HFFc6 (cell line): ENCODE measurements at places on chromosomes 5 and 9.

- no peak for DNase-seq
Observed at GRCh38 chr9:135374591-135374990, 105.0 kb upstream of the PPP1R26 start.

- no peak for DNase-seq
Observed at GRCh38 chr9:72984991-72985390, 32.1 kb upstream of the ALDH1A1 start.

GRCh38 chr5:149372076-149372795 is 6.9 kb downstream of the IL17B start:
- no peak for DNase-seq

- DNase-seq: no peak
Observed at GRCh38 chr5:16618138-16618897, 1.5 kb upstream of the RETREG1 start.

DNA sequence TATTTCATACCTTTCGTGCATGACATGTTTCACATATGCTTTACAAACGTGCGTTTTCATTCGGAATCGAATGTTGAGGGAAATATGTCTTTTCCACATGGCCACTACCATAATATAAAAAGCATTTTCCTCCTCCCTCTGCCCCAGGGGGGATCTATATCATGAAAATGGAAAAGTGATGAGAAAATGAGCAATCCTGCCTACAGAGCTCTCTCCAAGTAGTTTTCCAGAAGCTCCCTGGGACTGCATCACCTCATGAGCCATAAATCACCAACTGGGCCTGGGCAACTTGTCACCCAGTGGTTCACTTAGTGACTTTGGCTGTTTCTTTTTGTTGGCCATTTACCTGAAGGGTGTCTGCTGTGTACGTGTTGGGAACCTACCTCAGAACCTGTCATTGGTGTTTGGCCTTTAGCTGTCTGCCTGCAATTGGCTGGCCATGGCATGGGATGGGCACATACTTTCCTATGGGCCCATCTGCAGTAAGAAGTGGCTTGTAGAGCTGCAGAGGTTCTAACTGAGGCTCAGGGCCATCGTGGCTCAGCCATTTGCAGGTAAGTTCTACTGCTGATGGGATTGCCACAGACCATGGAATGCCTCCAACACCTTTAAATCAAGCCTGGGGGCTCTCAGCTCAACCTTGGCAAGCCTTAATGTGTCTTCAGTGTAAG is 9.5 kb upstream of the TIFAB start:
- no peak for DNase-seq

DNA sequence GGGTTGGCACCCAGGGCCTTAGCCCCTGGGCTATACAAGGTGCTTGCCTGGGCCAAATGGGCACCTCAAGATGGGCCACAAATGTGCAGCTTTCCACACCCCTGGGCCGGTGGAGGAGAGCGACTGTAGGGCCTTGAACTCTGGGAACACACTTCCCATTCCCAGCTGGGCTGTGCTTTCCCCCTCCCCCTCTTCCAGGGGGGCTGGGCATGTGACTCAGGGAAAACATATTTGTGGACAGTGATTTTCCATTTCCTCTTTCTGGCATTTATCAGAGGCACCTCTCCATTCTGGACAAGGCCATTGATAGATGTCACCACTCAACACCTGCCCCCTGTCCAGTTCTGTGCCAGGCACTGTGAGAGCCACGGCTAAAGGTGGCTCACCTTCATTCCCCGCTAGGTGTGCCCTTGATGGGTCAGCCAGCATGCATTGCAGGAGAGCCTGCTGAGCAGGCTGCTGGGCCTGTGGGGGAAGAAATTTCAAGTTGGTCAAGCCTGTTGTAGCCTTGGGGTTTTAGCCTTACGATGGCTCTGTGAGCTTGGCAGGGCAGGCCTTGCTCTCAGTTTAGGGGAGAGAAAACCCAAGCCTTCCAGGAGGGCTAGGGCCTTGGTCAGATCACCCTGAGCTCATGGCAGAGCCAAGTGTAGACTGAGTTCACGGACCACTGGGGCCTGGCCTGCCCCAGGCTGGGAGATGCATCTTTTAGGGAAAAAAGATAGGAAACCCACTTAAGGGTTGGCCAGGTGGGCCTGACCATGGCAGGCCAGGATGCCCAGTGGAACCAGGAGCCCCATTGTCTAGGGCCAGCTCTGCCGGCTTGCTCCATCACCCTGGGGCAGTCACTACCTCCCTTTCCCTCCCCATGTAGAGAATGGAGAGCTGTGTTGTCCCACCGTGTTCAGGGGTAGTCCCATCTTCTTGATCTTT is 113.9 kb downstream of the DAB2IP start:
- DNase-seq: peak; percentile 38

- DNase-seq: no peak
Observed at GRCh38 chr5:157543825-157544622, 31.6 kb downstream of the ADAM19 start.

- DNase-seq: no peak
Observed at GRCh38 chr9:80437825-80438224, 866.1 kb downstream of the TLE4 start.

DNA sequence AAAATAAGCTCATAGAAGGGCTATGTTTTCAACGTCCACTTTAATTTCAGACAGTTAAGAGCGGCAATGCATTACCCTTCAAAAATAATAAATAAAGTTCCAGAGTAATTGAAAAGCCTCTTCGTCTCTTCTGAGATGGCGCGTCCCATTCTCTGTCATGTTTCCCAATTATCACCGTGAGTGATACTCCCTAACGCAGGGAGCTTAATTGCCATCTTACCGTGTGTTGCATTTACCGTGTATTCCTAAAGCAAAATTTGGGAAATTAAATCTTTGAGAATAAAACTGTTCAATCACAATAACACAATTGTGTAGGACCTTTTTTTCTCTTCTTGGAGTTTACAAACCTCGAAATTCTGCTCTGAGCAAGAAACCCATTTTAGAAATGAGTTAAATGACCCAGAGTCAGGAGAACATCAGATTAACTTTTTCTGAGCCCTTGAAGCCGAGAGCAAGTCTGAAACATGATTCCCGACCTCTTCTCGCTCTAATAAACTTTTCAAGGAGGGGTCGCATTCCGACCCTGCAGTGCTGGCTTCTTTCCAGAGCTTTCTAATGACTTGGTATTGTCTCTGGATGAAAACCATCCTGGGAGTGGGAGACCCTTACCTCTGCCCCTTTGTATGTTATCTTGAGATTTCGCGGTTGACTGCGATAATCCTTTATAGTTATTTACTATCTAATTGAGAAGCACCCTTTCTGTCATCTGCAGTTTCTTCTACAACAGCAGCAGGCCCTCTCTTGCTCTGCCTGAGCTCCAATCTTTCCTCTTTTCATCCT is 251.5 kb downstream of the FSTL4 start:
- no peak for DNase-seq

GRCh38 chr9:134234687-134235359 is 70.5 kb upstream of the RNU6ATAC start:
- no peak for DNase-seq

- no peak for DNase-seq
Observed at GRCh38 chr9:132894862-132895835, 16.5 kb downstream of the SPACA9 start.

DNA sequence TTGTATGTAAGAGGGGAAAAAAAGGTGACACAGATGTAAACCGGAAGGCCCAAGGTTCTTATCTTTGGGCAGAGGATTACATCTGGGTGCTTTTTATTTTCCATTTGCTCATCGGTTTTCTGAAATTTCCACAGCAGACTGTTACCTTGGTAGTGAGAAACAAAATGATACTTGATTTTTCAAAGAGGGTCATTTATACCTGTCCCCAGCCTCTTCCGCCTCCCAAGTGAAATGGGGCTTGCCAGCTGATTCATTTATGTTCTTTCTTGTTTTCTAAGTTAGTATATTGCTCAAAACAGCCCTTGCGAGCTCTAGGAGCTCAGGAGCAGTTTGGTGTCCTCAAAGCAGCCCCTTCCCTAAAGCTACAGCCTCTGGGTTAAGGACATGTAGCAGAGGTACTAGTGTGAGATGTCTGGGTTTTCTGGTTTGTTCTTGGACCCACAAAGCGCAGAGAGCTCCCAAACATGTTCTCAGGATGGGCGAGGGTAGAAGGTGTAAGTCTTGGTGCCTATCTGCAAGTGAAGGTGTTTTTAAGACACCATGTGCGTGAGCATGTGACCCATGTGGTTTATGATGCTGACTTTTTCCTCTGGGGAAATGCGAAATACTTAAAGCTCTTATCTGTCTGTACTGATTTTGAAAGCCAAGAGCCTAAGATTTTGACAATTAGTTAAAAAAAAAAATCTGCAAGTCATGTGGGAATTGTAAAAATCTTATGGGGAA is 38.3 kb downstream of the DAPK1 start:
- no peak for DNase-seq

DNA sequence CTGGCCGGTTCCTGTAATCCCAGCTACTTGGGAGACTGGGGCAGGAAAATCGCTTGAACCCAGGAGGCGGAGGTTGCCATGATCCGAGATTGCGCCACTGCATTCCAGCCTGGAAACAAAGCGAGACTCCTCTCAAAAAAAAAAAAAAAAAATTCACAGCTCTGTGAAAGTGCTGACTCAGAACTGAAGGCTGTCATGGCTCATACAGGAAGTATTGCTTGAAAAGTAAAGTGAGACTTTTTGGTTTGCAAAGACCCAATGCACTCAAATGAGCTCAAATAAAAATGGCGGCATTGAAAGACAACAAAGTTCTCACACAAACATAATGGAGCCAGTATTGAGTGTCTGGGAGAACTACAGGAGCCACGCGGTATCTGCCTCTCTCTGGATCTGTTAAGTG is 202.1 kb downstream of the FBXL7 start:
- peak; percentile 8 for DNase-seq

DNA sequence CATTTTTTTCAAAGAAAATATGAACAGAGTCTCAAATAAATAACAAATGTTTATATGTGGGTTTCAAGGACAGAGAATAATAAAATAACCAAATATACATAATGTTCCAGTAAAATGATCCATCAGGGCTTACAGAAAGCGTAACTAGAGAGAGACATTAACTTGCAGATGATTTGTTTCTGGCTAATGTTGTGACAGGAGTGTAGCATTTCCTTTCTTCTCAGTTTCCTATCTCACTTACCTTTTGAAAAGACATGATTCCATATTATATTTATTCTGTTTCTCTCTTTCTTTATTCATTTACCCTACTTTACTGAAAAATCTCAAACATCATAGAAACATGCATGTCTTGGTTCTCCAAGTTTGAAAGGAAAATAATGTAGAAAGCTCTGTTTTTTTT is 451.3 kb upstream of the CDH9 start:
- DNase-seq: no peak

GRCh38 chr5:116444373-116445295 is 130.0 kb downstream of the SEMA6A start:
- DNase-seq: no peak

DNA sequence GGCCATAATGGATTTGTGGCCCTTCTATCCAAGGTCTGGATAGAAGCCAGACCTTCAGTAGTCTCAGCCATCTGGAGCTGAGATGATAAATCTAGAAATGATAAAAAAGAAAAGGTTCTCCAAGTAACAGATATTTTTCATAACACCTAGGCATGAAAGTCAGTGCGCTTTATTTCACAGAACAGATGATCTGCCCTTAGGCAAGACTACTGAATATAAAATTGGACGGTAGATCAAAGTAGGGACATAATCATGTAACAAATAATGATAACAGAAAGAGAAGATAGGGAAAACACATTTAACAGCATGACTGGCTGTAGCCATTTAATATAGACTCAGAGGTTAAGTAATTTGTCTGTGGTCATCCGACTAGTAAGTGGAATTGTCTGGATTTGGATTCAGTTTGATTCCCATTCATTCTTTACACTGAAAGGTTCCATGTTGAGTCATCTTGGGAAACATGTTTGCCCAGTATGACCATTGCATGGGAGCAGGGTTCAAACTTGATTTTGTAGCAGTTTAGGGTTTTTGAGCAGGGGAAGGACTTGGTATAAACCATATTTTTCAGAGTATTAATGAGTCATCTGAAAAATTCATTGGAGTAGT is 4.1 kb upstream of the CAVIN4 start:
- DNase-seq: no peak

GRCh38 chr5:169788168-169788567 is 151.1 kb downstream of the DOCK2 start:
- peak; percentile 40 for DNase-seq

GRCh38 chr5:79529110-79529509 is 15.2 kb upstream of the HOMER1 start:
- DNase-seq: no peak

GRCh38 chr5:140977003-140977402 is 10.7 kb downstream of the PCDHAC2 start:
- no peak for DNase-seq
